ENCODE measurements at places on chromosomes 11 and 22.
A peak's percentile ranks its signal among the peaks of the same experiment; 100 is the strongest.

DNA sequence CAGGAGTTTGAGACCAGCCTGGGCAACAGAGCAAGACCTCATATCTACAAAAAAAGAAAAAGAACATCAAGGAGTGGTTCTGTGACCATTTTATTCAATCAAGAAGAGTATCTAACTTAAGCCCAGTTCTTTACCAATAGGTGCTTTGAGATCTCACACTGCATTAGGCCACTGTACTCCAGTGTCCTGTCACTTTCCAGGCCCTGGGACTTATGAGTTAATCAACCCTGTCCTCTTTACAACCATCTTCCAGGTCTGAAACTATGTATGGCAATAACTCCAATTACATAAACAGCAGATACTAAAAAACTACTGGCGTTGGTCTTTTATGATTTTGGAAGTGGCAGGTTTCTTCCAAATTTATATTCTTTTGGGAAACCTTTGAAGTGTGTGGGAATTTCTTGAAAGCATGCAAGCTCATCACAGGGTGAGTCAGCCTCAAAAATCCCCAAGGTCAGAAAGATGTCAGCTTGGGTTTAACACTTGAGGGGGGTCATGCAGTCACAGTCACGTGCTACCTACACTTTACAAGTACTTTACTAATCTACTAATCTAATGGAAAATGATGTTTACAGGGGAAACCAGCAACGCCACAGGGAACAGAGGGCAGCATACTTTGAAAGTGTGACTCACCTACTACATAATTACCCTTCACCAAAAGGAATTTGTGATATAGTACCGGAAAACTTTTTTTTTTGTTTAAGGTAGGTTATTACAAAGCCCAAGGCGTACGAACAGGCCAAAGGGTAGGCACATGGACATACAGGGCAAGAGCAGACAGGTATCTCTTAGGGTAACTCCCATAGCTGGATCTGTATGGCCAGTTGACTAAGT, 15.6 kb downstream of the PISD start:
- H3K4me1 ChIP-seq: peaks cover 4% of the 10 kb centered on the region
- no peak overlapping the region for H3K4me3 ChIP-seq
- peaks cover 21% of the 10 kb centered on the region for H3K36me3 ChIP-seq

- H3K4me1 ChIP-seq: peaks cover 4% of the 10 kb centered on the region
- no peak for DNase-seq
- no peak overlapping the region for H3K4me3 ChIP-seq
Observed at GRCh38 chr11:94557421-94557820, 9.7 kb upstream of the PIWIL4 start.

DNA sequence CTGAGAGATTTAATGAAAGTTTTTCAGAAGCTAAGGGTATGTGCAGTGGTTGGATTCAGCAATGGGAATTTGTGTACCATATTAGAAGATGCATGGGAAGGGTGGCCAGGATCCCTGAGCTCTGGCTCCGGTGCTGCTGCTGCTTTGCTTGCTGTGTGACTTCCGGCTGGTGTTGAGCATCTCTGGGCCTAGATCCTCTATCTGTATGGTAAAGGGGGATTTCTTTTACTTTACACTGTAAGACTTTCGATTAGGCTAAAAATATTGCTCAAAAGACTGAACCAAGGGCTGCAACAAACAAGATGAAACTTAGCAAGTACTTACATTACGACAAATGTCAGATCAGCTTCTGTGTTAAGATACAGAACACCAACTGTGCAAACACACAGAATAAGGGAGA, 39.1 kb downstream of the XRRA1 start:
- no peaks in the 10 kb centered on the region for H3K4me1 ChIP-seq
- no peak for DNase-seq
- no peaks in the 10 kb centered on the region for H3K27me3 ChIP-seq

DNA sequence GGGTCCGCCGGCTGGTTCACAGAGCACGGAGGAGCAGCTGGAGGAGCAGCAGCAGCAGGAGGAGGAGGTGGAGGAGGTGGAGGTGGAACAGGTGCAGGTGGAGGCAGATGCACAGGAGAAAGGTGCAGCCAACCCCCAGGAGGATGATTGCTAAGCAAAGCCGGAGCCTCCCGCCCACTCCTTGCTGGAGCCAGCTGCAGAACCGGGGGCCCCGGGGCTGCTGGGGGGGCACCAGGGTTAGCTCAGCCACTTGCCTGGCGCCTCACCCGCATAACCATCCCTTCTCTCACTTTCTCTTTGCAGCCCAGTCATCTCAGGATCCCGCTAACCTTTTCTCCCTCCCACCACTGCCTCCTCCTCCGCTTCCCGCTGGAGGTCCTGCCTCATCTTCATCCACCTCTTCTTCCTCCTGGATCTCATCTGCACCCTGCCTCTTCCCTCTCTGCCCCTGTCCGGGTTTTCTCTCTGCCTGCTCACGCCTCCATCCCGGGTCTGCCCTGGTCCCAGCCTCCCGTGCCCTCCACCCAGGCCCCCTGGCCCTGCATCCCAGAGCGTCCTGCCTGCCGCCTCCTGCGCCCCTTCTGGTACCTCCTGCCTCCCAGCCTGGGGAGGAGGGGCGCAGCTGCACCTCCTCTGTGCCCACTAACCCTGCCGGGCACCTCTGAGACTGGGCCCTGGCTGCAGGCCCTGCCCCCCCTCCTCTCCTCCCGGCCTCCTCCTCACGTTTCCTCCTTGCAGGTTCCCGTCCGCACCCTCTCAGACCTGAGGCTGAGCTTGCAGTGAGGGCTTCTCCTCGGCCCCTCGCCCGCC, 9.5 kb downstream of the KCTD17 start:
- peak; percentile 48 for DNase-seq
- no peaks in the 10 kb centered on the region for H3K27me3 ChIP-seq
- no peaks in the 10 kb centered on the region for H3K4me1 ChIP-seq

- H3K4me3 ChIP-seq: no peak overlapping the region
- DNase-seq: peak; percentile 74
- H3K27ac ChIP-seq: no peak overlapping the region
- H3K36me3 ChIP-seq: no peaks in the 10 kb centered on the region
- peaks cover under 1% of the 10 kb centered on the region for H3K4me1 ChIP-seq
Observed at GRCh38 chr11:19919050-19919561, 206.5 kb downstream of the NAV2 start.

GRCh38 chr22:27815826-27816530, 14.4 kb upstream of the MN1 start:
- DNase-seq: no peak
- H3K4me1 ChIP-seq: no peaks in the 10 kb centered on the region
- no peaks in the 10 kb centered on the region for H3K27me3 ChIP-seq
- H3K4me3 ChIP-seq: no peak overlapping the region
- H3K36me3 ChIP-seq: no peaks in the 10 kb centered on the region

Data from pancreas (tissue), 10 donors.